ENCODE measurements at places on chromosomes 7 and 10. TPM values are rescaled to one million over a fixed set of nuclear protein-coding genes. Genes with fewer than 3 reads are reported as not detected.

The ASZ1 gene
- not detected for total RNA-seq

GRCh38 chr7:27251652-27252590 lies 9.3 kb downstream of the EVX1 start:
- no peak for DNase-seq

DNA sequence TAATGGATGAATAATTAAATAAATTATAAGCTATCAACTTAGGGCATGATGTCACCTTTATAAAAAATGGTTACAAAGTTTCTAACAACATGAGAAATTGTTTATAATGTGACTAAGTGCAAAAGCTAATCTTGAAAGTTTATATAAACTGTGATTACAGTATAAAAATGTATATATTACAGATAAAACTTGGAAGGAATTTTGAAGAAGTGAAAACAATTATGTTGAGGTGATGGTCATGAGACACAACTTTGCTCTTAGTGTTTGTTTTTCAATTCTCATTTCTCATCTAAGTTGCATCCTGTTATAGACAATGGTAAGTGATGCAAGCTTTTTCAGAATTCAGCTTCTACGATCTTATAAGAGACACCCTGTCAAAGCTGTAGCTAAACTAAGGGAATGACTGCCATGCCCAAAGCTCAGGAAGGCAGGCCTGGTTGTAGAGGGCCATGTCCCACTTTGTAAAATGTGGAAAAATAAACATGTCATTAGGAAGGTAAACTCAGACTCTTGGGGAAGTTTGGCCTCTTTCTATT lies 23.9 kb downstream of the MACC1 start:
- no peak for DNase-seq

GRCh38 chr7:137969828-137970227 lies 32.1 kb downstream of the CREB3L2 start:
- no peak for DNase-seq
